Forelimb muscle (tissue), 1 donor: ENCODE measurements at places on chromosomes 7 and 10.

- no peak for DNase-seq
Measured at GRCh38 chr10:14879124-14879927, 660 bp downstream of the SUV39H2 start.

- DNase-seq: no peak
Measured at GRCh38 chr10:3825862-3826351, 40.9 kb upstream of the KLF6 start.

- no peak for DNase-seq
Measured at GRCh38 chr10:132457328-132458070, 60.5 kb downstream of the PWWP2B start.

- DNase-seq: no peak
Measured at GRCh38 chr10:88162852-88163251, 299.4 kb downstream of the PTEN start.
